ENCODE measurements at places on chromosomes 4 and X.

DNA sequence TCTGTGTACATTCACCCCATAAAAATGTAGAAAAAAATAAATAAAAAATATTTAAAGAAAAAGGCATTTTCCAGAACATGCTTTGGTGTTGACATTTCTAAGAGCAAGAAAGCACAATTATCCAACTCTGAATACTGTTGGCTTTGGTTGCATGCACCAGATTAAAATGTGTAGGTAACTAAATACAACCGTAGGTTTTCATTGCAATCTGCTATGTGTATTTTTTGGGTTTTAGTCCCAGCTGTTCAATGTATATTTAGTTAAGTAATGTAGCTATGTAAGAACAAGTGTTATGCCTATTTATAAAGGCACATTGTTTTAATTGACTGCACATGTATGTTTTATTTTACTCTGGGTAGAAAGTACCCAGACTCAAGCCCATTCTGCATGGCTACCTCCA lies 108.1 kb upstream of the PAQR3 start:
- DNase-seq, result no peak

- no peak for DNase-seq
Observed at GRCh38 chrX:119505945-119506344, 37.7 kb downstream of the SLC25A5 start.

DNA sequence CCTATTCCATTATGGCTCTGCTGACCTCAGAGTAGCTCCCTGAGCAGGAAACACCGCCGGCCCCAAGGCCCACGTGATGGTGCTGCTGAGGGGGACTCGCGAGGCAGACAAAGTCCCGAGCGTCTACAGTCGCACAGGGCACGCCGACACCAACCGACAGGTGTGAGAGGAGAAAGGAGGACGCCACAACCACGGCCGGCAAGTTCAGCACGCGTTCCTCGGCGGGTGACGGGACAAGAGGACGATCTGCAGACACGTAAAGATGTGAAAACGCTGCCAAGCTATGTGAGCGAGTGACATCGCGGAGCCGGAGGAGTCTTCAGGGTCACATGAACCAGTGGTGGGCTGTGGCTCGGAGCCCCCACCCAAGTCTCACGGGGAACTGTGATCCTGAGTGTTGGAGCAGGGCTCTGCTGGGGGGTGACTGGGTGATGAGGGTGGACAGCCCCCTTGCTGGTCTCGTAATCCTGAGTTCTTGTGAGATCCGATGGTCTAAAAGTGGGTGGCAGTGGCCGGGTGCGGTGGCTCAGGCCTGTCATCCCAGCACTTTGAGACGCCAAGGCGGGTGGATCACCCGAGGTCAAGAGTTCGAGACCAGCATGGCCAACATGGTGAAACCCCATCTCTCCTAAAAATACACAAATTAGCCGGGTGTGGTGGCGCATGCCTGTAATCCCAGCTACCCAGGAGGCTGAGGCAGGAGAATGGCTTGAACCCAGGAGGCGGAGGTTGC lies 34.0 kb downstream of the PPP2R3B start:
- no peak for DNase-seq

DNA sequence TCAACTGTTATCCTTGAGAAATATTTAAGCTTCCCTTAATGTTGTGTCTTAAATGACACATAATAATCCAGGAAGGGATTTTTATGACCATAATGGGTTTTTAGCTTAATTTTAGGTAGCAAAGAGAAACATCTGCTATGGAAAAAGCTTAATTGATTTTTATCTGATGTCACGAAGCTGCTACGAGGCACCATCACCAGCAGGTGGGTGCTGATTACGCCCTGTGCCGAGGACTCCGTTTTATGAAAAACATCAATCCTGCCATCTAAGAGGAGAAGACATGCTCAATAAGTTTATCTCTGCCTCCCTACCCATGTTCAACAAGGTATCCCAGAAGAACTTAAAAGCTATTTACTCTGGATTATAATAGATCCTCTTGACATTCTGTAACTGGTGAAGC lies 280.6 kb upstream of the ZFP42 start:
- DNase-seq, result no peak

GRCh38 chr4:26287756-26288155 lies 33.1 kb upstream of the RBPJ start:
- DNase-seq, result no peak

Measured in iPS-NIHi11 (cell line).